ENCODE measurements at places on chromosomes 1 and 21. TPM values are rescaled to one million over a fixed set of nuclear protein-coding genes. Genes with fewer than 3 reads are reported as not detected.
A peak's percentile ranks its signal among the peaks of the same experiment; 100 is the strongest.

Gene RAB3B
- 4.5 TPM for total RNA-seq

Gene LCE7A
- not detected for total RNA-seq

Gene SPRR1A
- total RNA-seq: not detected

Gene VHLL
- total RNA-seq: 1.1 TPM

Gene GOLT1A
- 4.9 TPM for total RNA-seq

Gene TPTE
- not detected for total RNA-seq

Gene LCK
- total RNA-seq: 4.3 TPM

Gene RRP15
- 39.3 TPM for total RNA-seq

- DNase-seq: no peak
- H3K4me3 ChIP-seq: peak overlapping the region; percentile 32
- H3K27ac ChIP-seq: no peak overlapping the region
- no peaks in the 10 kb centered on the region for H3K36me3 ChIP-seq
These were observed 474.4 kb downstream of the FAM72C start for GRCh38 chr1:143497374-143497747.

DNA sequence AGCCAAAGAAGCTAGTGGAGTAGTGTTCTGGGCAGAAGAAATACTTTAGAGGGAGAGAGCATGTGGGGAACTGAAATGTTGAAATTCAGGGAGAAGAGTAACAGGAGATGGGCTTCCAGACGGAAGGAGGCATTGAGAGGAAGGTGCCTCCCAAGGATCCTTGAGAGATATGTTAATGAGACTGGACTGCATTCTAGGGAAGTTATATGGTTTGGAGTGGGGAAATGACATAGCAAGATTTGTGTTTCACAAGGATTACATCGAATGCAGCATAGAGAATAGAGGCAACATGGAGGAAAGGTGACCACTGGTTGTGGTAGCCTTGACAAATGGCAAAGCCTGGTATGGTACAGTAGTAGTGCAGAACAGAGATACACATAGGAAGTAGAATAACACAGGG, 160.5 kb upstream of the HMCN1 start:
- H3K4me3 ChIP-seq: no peak overlapping the region

GRCh38 chr1:200634261-200635122, 13.9 kb upstream of the KIF14 start:
- H3K36me3 ChIP-seq: no peaks in the 10 kb centered on the region
- DNase-seq: no peak
- H3K4me1 ChIP-seq: peaks cover 1% of the 10 kb centered on the region
- H3K27ac ChIP-seq: no peak overlapping the region
- H3K4me3 ChIP-seq: no peak overlapping the region
- H3K27me3 ChIP-seq: no peaks in the 10 kb centered on the region

GRCh38 chr21:41825216-41825615, 53.9 kb downstream of the PRDM15 start:
- H3K4me3 ChIP-seq: no peak overlapping the region
- no peak for DNase-seq
- peaks cover 5% of the 10 kb centered on the region for H3K4me1 ChIP-seq
- H3K27me3 ChIP-seq: no peaks in the 10 kb centered on the region
- no peak overlapping the region for H3K27ac ChIP-seq
- no peaks in the 10 kb centered on the region for H3K36me3 ChIP-seq

DNA sequence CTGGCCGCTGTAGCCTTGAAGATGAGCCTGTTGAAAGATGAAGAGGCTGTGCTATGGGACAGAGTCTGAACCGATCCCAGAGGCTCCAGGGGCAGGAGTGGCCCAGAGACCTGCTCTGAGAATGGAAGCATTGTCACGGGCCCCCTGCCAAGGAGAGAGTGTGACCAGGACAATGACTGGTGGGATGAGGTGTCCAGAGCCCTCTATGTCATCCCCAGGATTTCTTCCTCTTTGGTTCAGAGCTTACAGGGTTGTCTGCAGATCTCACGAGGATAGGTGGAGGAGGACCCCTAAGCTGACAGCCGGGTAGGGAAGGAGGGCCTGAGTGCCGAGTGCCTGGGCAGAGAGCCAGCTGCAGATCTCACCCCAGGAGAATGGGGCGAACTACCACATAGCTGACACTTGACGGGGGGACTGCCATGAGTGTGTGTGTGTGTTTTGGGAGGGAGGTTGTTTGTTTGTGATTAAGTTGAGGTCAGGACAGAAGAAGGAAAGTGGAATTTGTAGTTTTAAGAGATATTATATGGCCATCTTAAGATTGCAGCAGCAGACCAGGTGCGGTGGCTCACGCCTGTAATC, 25.4 kb downstream of the PIK3CD start:
- H3K4me3 ChIP-seq: no peak overlapping the region
- no peaks in the 10 kb centered on the region for H3K27me3 ChIP-seq
- DNase-seq: no peak
- H3K36me3 ChIP-seq: no peaks in the 10 kb centered on the region

- H3K4me1 ChIP-seq: peaks cover 26% of the 10 kb centered on the region
- H3K27ac ChIP-seq: peak overlapping the region; percentile 97
- H3K4me3 ChIP-seq: peak overlapping the region; percentile 95
- peak; percentile 93 for DNase-seq
These were observed 1.6 kb upstream of the ENO1 start for GRCh38 chr1:8879922-8880676.

- H3K27me3 ChIP-seq: no peaks in the 10 kb centered on the region
- DNase-seq: peak; percentile 84
- H3K36me3 ChIP-seq: no peaks in the 10 kb centered on the region
- peak overlapping the region; percentile 95 for H3K27ac ChIP-seq
- peaks cover 64% of the 10 kb centered on the region for H3K4me1 ChIP-seq
These were observed 20.2 kb downstream of the B3GALT5 start for GRCh38 chr21:39632796-39633442.

GRCh38 chr21:17196623-17197022, 316.2 kb upstream of the CXADR start:
- no peak overlapping the region for H3K27ac ChIP-seq
- H3K36me3 ChIP-seq: no peaks in the 10 kb centered on the region
- no peak overlapping the region for H3K4me3 ChIP-seq
- H3K27me3 ChIP-seq: no peaks in the 10 kb centered on the region

DNA sequence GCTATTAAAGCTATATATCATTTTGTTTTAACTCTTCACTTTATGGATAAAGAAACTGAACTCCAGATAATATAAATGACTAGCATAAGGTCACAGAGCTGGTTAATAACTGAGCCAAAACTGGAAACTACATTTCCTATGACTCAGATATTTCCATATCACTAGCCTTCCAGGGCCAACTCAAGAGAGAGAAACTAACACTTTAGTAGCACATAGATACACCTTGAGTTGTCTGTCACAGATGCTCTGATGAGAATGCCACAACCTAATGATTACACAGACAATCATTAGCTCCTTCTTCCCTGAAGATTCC, 40.7 kb downstream of the NME7 start:
- H3K27me3 ChIP-seq: no peaks in the 10 kb centered on the region
- DNase-seq: peak; percentile 63
- H3K27ac ChIP-seq: no peak overlapping the region
- no peak overlapping the region for H3K4me3 ChIP-seq
- peaks cover 16% of the 10 kb centered on the region for H3K4me1 ChIP-seq
- no peaks in the 10 kb centered on the region for H3K36me3 ChIP-seq

DNA sequence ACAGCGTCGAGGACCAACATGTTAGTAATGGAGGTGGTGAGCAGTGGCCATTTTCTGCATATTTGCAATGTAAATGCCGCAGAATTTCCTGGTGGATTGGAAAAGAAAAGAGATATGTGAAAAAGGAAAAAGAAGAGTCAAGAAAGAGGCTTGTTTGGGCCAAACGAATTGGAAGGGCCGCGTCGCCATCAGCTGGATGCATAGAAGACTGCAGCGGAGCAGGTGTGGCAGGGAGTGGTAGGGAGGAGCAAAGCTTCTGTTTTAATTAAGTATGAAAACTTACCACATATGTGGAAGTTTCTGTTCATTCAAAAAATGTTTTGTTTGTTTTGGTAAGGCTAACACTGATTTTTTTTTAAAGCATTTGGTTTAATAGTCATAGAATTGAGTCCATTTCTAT, 690.7 kb downstream of the NCAM2 start:
- no peaks in the 10 kb centered on the region for H3K4me1 ChIP-seq
- no peak overlapping the region for H3K4me3 ChIP-seq
- no peak overlapping the region for H3K27ac ChIP-seq
- H3K27me3 ChIP-seq: no peaks in the 10 kb centered on the region
- DNase-seq: peak; percentile 46
- H3K36me3 ChIP-seq: no peaks in the 10 kb centered on the region

DNA sequence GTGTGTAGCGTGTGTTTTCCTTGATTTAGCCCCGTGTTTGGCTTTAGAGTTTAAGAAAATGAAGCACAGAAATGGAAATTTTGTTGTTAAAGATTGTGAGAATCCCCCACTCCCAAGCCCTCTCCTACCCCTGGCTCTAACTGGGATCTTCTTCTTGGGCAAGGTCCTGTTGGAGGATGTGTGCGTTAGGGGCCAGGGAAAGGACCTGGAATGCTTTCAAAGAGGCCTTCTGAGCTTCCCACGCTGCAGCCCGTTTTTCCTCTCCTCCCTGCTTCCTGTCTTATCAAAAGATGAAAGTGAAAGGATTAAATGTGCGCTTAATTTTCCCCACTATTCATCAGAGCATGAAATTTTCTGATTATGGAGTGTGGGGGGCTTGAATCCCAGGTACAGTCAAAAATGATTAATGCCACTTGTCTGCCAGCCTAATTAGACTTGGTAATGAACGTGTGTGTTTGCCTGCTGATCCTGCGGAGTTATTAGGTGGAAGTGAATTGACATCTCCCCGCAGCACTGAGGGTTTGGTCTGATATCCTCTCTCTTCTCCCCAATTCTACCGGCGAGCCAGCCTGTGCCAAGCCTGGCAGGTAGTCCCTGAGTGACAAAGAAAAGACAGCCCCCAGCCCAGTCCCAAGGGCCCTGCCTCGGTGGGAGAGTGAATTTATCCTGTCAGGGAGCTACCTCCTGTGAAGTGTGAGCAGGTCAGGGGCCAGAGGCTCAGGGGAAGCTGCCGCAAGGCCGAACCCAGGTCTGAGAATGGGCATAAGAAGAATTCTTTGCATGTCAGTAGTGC, 4.9 kb downstream of the RASSF5 start:
- H3K27me3 ChIP-seq: no peaks in the 10 kb centered on the region
- H3K36me3 ChIP-seq: no peaks in the 10 kb centered on the region
- peaks cover 46% of the 10 kb centered on the region for H3K4me1 ChIP-seq
- peak overlapping the region; percentile 78 for H3K27ac ChIP-seq
- H3K4me3 ChIP-seq: no peak overlapping the region
- no peak for DNase-seq

GRCh38 chr1:85308833-85309350, 32.5 kb upstream of the BCL10 start:
- H3K27ac ChIP-seq: no peak overlapping the region
- no peaks in the 10 kb centered on the region for H3K27me3 ChIP-seq
- H3K4me1 ChIP-seq: peaks cover 24% of the 10 kb centered on the region
- no peaks in the 10 kb centered on the region for H3K36me3 ChIP-seq
- no peak for DNase-seq
- peak overlapping the region; percentile 11 for H3K4me3 ChIP-seq

- no peaks in the 10 kb centered on the region for H3K36me3 ChIP-seq
- H3K27me3 ChIP-seq: no peaks in the 10 kb centered on the region
- no peak overlapping the region for H3K27ac ChIP-seq
- no peak overlapping the region for H3K4me3 ChIP-seq
- H3K4me1 ChIP-seq: no peaks in the 10 kb centered on the region
These were observed 54.5 kb downstream of the ATP5PO start for GRCh38 chr21:33861125-33861524.

GRCh38 chr1:225763716-225764548, 13.7 kb upstream of the SRP9 start:
- H3K27ac ChIP-seq: no peak overlapping the region
- no peak overlapping the region for H3K4me3 ChIP-seq
- no peaks in the 10 kb centered on the region for H3K36me3 ChIP-seq
- H3K4me1 ChIP-seq: peaks cover 24% of the 10 kb centered on the region

GRCh38 chr1:150257624-150258585, at the start of gene CA14:
TSS of gene CA14 (plus strand) at chr1:150257774. CDS start at chr1:150258129, 355 bp downstream.
- DNase-seq: no peak
- peaks cover 47% of the 10 kb centered on the region for H3K4me1 ChIP-seq
- H3K36me3 ChIP-seq: no peaks in the 10 kb centered on the region
- no peak within 1 kb of the TSS for H3K27ac ChIP-seq
- no peak within 1 kb of the TSS for H3K4me3 ChIP-seq
- no peaks in the 10 kb centered on the region for H3K27me3 ChIP-seq

DNA sequence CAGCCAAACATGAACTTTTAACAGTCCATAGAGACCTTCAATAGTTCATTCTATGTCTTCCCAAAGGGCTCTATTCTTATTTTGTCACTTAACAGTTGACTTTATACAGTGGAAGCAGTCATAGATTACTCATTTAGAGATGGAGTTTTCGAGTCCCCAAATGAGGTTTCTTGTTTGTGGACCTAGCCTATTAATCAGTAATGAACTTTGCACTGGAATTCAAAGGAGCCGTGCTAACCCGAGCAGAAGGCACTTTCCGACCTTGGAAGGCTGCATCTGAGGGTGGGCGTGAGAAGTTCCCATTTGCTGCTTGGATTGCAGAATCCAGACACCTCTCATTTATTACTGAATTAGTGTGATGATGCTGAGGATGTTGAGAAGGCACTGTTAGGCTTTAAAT, 46.4 kb downstream of the TTC39A start:
- no peaks in the 10 kb centered on the region for H3K27me3 ChIP-seq
- no peak overlapping the region for H3K4me3 ChIP-seq
- no peaks in the 10 kb centered on the region for H3K36me3 ChIP-seq
- H3K27ac ChIP-seq: no peak overlapping the region
- DNase-seq: no peak
- H3K4me1 ChIP-seq: no peaks in the 10 kb centered on the region

Measured in PC-3 (cell line).